ENCODE measurements at places on chromosomes 2 and 18. TPM values are rescaled to one million over a fixed set of nuclear protein-coding genes. Genes with fewer than 3 reads are reported as not detected.

CYB5A gene
- 30.1 TPM for total RNA-seq

DNA sequence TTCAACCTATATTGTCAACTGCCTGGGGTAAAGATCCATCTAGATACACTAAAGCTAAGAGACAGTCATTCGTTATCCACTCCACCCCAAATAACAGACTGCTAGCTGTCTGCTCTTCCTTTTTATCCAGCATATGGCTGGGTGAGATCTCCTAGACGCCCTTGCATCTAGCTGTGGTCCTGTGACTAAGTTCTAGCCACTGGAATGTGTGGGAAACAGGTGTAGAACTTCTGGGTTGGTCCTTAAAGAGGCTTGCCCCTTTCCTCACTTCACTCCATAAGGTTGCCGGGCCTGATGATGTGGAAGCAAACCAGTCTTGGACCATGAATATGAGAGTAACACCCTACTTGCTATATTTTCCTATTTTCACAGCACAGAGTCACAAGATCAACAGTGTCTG, 3.2 kb downstream of the COA5 start:
- no peaks in the 10 kb centered on the region for H3K27me3 ChIP-seq
- no peak overlapping the region for H3K4me3 ChIP-seq
- no peak overlapping the region for H3K27ac ChIP-seq

DNA sequence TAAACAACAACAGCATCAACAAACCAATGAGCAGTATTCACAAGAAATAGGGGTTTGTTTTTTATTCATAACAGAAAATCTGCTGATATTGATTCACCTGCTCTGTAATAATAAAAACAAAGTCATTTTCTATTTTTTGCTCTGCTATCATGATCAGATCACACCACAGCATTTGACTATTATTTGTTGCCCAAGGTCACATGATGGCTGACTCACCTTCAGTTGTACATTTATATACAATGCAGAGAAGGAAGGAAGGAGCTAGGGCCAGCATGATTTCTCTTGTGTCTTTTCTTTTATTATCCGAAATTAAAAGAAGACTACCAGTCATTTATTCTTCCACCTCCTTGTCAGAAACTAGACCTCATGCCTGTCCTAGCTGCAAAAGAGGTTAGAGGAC, 1427.7 kb upstream of the CELF4 start:
- no peak overlapping the region for H3K27ac ChIP-seq
- no peak overlapping the region for H3K4me3 ChIP-seq
- no peaks in the 10 kb centered on the region for H3K36me3 ChIP-seq

- H3K27ac ChIP-seq: no peak overlapping the region
- no peak overlapping the region for H3K4me3 ChIP-seq
- peaks cover 26% of the 10 kb centered on the region for H3K27me3 ChIP-seq
- H3K4me1 ChIP-seq: no peaks in the 10 kb centered on the region
Measured at GRCh38 chr2:15691586-15692310, 100.1 kb downstream of the DDX1 start.
